ENCODE measurements at places on chromosomes 7 and 10.

- no peak for DNase-seq
These were observed 5.6 kb downstream of the CALML3 start for GRCh38 chr10:5530412-5530806.

GRCh38 chr7:154591544-154591943 is 411.4 kb downstream of the PAXIP1 start:
- no peak for DNase-seq

GRCh38 chr7:435630-436366 is 83.8 kb downstream of the PDGFA start:
- no peak for DNase-seq

DNA sequence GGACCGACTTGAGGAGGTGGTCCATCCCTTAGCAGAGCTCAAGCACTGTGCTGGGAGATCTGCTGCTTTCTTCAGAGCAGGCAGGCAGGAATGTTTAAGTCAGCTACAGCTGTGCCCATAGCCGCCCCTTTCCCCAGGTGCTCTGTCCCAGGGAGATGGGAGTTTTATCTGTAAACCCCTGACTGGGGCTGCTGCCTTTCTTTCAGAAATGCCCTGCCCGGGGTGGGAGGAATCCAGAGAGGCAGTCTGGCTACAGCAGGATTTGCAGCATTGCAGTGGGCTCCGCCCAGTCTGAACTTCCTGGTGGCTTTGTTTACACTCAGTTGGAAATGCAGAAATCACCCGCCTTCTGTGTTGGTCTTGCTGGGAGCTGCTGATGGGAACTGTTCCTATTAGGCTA is 51.2 kb upstream of the SEMA3A start:
- DNase-seq: no peak

GRCh38 chr7:38682606-38683005 is 51.4 kb upstream of the AMPH start:
- no peak for DNase-seq

DNA sequence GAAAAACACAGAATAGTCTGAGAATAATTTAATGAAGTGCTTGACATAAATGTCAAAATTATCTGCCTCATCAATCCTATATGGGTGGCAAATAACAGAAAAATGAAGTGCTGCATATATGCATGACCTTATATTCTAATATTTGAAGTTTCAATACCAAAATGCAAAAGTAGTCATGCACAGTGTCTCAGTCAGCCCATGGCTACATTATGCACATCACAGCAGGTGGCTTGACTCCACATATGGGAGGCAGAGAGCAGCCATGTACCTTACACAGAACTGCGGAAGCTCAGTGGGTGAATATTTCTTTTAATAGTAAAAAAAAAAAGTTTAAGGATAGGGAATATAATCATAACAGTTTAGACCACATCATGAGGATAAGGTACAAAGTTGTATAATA is 17.4 kb upstream of the LIPN start:
- DNase-seq: no peak

DNA sequence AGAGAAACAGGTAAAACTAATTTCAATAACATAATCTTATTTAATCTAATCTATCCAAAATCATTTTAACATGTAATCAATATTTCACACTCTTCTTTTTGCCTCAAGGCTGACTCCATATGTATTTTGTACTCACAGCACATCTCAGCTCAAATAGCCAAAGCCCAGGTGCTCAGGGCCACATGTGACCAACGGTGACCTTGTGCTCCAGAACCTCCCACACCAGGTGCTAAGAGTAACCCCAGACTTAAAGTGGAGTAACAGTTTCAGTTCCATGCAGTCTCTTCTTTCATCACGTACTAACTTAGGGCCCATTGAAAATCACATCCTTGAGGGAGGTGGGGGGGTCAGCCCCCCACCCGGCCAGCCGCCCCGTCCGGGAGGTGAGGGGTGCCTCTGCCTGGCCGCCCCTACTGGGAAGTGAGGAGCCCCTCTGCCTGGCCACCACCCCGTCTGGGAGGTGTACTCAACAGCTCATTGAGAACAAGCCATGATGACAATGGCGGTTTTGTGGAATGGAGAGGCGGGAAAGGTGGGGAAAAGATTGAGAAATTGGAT is 47.3 kb downstream of the NCAPG2 start:
- no peak for DNase-seq

DNA sequence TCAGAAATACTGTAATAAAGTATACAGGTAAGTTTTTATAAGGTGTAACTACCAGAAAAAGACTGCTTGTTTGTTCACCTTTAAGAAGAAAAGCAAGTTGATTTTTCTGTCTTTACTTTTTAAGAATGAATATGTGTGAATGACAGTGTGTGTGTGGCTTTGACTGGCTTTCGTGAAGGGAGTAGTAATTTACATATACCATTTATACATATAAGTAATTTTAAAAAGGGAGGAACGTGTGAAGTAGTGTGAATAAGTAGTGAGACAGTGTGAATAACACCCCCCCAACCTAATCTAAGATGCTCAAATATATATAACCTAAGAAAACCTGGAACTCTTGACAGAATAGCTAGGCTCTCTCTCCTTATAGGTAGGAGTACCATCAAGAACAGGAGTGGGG is 33.2 kb downstream of the RBM33 start:
- DNase-seq: no peak

DNA sequence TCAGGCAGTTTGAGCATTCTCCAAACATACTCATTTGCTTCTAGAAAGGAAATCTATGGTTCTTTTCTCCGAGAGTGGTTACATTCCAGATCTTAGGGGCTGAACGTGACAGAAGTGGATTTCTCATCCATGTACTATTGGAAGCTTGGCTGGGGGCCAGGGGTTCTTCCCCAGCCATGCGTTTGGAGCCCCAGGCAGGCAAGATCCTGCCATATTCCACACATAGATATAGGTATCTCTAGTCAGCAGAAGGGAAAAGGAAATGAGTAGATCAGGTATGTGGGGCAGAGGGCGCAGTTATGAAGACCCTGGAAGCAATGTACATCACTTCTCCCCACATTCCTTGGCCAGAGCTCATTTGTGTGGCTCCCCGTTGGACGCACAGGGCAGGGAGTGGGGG is 299.8 kb downstream of the CCDC3 start:
- no peak for DNase-seq

- no peak for DNase-seq
These were observed 27.5 kb upstream of the FIGNL1 start for GRCh38 chr7:50477640-50478039.

GRCh38 chr7:106545275-106545674 is 115.7 kb downstream of the CCDC71L start:
- no peak for DNase-seq

DNA sequence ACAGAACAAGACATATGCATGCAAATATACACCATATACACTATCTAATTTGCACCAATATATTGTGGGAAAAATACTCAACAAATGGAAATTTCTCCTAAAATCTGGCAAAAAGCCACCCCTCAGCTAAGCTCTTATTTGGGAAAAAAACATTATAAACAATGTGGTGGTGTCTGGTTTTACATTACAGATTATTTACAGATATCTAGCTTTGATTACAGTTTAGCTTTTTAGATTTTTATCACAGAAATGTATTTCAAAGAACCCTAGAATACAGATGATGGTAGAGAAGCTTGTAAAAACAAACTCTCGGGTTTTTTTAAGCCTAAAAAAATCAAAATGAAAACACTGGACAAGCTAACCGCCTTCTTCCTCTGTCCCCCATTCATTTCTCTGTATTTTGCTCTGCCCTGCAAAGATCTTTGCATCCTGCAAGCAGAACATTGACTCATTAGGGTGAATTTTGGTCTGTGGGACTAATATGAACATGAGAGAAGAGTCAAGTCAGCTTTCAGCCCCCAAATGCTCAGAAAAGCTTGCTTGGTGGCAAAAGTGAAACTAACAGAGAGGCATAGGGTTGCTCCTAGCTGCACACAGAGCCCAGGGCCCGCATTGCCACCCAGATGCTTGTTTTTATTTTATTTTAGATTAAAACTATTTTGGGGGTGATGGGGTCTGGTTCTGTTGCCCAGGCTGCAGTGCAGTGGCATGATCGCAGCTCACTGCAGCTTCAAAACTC is 88.8 kb upstream of the LYZL1 start:
- DNase-seq: no peak

DNA sequence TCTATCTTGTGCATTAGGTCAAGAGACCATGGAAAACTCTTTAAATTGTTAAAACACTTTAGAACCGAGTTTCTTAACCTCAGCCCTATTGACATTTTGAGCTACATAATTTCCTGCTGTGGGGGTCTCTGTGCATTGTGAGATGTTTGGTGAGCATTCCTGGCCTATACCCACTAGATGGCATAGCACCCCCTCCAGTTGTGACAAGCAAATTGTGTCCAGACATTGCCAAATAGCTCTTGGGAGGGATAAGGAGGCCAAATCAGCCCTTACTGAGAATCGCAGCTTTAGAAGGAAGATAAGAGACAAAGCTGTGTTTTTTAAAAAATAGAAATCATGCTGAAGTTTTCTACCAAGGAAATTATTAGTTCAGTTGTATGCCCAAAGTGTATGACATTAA is 1158.5 kb upstream of the C7orf33 start:
- DNase-seq: no peak

DNA sequence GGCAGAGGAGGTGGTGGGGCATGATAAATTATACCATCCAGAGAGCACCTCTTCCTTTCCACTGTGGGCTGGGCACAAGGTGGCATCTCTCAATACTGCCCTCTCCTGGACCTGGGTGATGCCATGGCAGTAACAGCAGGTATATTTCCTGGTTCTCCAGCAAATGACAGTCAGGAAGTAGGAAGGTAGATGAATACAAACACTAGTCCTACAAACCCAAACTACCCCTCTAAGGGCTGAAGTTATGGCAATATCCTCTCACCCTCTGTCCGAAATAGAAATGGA is 1004.9 kb downstream of the KCNMA1 start:
- no peak for DNase-seq

DNA sequence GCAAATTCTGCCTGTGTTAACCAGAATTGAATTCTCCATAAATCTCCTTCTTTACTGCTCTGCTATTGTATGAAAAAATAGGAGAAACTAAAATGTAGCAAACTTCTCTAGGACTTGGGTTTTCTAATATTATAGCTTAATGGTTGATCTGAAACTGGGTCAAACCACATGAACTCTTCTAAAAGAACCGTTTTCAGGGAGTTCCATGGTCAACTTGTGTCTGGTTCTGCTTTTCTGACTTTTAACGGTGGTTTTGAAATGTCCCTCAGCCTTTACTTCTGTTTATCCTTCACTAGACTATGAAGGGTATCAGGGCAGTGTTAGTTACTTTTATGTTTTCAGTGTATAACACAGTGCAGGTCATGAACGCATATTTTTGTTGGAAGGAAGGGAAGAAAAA is 242.2 kb downstream of the TSPAN12 start:
- no peak for DNase-seq

DNA sequence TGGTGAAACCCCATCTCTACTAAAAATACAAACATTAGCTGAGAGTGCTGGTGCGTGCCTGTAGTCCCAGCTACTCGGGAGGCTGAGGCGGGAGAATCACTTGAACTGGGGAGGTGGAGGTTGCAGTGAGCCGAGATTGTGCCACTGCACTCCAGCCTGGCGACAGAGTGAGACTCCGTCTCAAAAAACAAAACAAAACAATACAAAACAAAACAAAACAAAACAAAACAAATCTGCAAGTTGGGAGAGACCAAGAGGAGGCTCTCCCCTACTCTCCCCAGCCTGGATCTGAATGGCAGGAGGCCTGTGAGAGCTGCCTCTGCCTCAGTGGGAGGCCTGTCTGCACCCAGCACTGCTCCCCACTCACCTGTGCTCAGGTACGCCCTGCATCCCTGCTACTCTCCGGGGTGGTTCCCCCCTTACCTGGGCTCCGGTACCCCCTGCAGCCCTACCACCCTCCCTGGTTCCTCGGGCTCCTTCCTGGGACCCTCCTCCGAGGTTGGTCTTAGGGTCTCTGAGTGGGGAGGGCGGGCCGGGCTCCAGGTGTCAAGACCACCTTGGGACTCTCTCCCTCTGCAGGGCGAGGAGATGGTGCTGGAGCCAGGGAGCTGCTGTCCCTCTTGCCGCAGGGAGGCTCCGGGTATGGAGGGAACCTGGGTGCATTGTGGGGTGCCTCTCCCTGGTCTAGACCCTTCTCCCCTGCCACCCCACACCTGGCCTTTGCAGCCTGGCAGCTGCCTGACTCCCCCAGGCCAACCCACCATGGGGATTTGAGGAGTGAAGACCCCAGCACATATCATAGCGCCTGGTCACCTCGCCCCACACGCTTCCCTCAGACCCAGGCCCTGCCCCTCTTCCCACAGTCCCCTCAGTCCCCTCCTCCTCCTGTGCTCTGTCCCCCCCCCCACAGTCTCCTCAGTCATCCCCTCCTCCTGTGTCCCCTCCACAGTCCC is 9.5 kb upstream of the ZNF862 start:
- DNase-seq: no peak

- no peak for DNase-seq
These were observed 473.7 kb downstream of the TYW1 start for GRCh38 chr7:67470256-67470751.

- no peak for DNase-seq
These were observed 48.2 kb upstream of the CREB5 start for GRCh38 chr7:28364082-28364481.

- DNase-seq: no peak
These were observed 106.2 kb downstream of the KAT6B start for GRCh38 chr10:74932648-74933047.

- DNase-seq: no peak
These were observed 4.6 kb upstream of the CYP3A4 start for GRCh38 chr7:99788554-99788953.

DNA sequence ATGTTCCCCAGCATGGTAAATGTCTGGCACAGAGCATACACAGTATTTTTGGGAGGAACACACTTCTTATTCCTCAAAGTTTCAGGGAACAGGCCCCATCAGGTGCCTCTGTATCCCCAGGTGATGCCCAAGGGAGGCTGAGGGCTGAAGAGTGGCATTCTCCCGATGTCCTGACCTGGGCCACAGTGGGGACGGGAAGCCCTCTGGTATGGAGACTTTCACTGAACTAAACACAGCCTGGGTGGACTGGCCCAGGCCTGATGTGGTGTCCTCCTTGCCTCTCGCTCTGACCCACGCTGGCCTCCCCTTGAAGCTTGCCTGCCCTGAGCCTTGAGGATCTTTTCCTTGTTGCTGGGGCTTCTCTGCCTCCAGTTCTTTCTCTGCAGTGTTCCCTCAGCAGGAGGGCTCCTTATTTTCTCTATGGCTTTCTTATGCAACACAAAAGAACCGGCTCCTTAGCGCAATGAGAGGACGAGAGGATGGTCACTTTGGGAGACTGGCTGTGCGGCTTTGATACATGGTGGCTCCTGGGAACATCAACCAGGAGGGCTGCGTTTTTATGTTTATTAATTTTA is 157.5 kb upstream of the TNS3 start:
- DNase-seq: no peak

GRCh38 chr10:5987747-5988146 is 10.4 kb upstream of the IL15RA start:
- DNase-seq: no peak
